Right hindlimb (tissue), 1 donor: ENCODE measurements at places on chromosomes 1 and 21.

DNA sequence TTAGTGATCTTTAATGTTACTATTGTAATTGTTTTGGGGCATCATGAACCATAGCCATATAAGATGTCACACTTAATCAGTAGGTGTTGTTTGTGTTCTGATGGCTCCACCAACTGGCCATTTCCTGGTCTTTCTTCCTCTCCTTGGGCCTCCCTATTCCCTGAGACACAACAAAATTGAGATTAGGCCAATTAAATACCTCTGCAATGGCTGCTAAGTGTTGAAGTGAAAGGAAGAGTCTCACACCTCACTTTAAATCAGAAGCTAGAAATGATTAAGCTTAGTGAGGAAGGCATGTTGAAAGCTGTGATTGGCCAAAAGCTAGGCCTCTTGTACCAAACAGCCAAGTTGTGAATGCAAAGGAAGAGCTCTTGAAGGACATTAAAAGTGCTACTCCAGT is 30.7 kb downstream of the PPP2R5A start:
- DNase-seq = no peak

- DNase-seq = no peak
These were observed 69.2 kb downstream of the SCCPDH start for GRCh38 chr1:246793356-246793896.

DNA sequence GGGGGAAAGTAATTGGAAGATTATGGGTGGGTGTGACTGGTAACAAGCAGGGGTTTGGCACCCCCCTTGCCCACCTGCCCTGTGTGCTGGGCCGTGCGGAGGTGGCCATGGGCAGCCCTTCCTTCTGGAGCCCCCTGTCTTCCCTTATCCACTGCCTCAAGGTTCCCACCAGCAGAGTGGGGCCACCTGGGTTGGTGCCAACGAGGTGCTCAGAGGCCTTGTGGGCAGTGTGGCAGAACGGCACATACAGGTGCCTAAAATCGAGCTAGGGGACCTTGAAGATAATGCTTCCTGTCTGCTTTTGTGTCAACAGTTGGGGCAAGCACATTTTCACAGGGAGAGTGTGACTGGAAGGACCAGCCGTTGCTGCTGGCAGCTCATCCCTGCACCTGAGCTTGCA is 161.8 kb downstream of the PCBP3 start:
- no peak for DNase-seq

GRCh38 chr1:220786337-220787068 is at the start of gene MTARC1:
MTARC1 (plus strand) TSS chr1:220786913; CDS start chr1:220786945, 32 bp downstream.
- DNase-seq = peak; percentile 80

DNA sequence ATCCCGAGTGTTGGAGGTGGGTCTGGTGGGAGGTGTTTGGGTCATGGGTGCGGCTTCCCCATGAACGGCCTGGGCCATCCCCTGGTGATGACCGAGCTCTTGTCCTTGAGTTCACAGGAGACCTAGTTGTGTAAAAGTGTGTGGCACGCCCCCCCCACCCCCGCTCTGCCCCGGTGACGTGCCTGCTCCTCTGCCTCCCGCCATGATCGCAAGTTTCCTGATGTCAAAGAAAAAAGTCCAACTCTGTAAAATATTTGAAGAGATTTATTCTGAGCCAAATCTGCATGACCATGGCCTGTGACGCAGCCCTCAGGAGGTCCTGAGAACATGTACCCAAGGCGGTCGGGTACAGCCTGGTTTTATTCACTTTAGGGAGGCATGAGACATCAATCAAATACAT is 125.1 kb upstream of the COL6A1 start:
- no peak for DNase-seq

- no peak for DNase-seq
These were observed 90.8 kb downstream of the USH2A start for GRCh38 chr1:216332462-216332861.

- DNase-seq = no peak
These were observed 60.9 kb downstream of the KCND3 start for GRCh38 chr1:111928531-111928930.

GRCh38 chr1:58156124-58156468 is 390.4 kb downstream of the OMA1 start:
- DNase-seq = no peak

DNA sequence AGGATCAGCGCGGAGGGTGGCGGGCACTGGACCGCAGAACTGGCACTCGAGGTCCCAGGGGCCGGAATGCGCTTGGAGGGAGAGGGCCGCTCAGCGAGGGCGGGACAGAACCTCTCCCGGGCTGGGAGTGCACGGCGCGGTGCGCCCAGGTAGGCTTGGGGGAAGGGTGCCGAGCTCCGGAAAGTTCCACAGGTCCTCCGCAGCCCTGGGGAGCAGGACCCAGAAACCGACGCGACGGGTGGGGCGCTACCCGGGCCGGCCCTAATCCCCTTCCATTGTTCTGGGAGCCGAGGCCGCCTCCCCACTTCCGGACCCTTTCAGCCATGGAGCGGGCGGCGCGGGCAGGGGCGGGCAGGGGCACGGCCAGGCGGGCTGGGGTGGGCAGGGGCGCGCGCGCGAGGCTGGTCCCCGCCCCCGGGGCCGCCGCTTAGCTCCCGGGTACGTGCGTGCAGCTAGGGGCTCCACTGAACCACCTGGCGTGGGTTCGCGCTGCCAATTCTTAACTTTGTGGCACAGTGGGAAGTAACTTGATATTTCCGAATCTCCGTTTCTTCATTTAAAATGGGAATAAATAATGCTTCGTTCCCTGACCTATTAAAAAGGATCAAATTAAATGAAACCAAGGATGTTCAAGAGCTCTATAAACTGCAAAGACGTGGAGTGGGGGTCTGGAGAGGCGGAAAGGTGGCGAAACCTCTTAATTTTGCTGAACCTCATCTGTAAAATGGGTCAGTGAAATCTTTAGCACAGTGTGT is 20.7 kb downstream of the LGR6 start:
- no peak for DNase-seq

- no peak for DNase-seq
These were observed 62.8 kb downstream of the JAK1 start for GRCh38 chr1:64903593-64903992.
